ENCODE measurements at places on chromosomes 12 and 14. TPM values are rescaled to one million over a fixed set of nuclear protein-coding genes. Genes with fewer than 3 reads are reported as not detected.
A peak's percentile ranks its signal among the peaks of the same experiment; 100 is the strongest.

- H3K27ac ChIP-seq, result no peak overlapping the region
- no peaks in the 10 kb centered on the region for H3K4me1 ChIP-seq
- peak overlapping the region; percentile 52 for H3K4me3 ChIP-seq
- H3K36me3 ChIP-seq, result no peaks in the 10 kb centered on the region
- peaks cover 42% of the 10 kb centered on the region for H3K27me3 ChIP-seq
These were observed 90.6 kb downstream of the PAPOLA start for GRCh38 chr14:96592591-96593386.

DNA sequence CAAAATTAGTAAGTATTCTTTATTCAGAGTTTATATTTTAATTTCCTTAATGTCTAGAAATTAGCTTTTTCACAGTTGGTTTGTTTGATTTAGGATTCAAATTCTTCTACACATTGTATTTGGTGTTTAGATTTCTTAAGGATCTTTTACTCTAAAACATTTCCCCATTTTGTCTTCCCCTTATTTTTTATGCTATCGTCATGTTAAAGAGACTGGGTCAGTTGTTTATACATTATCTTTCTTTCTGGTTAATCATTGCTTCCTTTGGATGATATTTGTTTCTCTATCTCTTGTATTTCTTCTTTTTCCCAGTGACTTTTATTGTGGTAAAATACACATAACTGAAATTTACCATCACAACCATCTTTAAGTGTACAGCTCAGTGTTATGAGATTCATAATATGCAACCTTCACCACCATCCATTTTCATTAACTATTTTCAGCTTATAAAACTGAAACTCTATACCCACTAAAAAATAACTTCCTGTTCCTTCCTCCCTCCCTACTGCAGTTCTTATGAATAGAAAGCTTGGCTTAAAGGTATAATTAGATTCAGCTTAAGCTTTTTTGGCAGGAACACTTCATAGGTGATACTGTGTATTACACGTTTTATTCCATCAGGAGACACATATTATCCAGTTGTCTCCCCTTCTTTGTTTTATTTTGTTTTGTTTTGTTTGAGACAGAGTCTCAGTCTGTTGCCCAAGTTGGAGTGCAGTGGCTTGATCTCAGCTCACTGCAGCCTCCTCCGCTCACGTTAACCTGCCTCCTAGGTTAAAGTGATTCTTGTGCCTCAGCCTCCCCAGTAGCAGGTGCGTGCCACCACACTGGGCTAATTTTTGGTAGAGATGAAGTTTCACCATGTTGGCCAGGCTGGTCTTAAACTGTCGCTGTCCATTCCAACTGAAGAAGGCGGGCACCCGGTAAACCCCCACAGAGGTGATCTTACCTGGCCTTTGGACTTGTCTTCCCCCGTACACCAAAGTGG, 45.0 kb downstream of the NOPCHAP1 start:
- no peak overlapping the region for H3K27ac ChIP-seq
- peaks cover 7% of the 10 kb centered on the region for H3K4me1 ChIP-seq
- H3K36me3 ChIP-seq, result peaks cover 1% of the 10 kb centered on the region
- DNase-seq, result no peak
- no peak overlapping the region for H3K4me3 ChIP-seq
- H3K27me3 ChIP-seq, result no peaks in the 10 kb centered on the region

- H3K27me3 ChIP-seq, result peaks cover 4% of the 10 kb centered on the region
- DNase-seq, result no peak
- no peak overlapping the region for H3K4me3 ChIP-seq
- H3K27ac ChIP-seq, result no peak overlapping the region
- H3K36me3 ChIP-seq, result no peaks in the 10 kb centered on the region
These were observed 1353.9 kb downstream of the AACS start for GRCh38 chr12:126419131-126419530.

DNA sequence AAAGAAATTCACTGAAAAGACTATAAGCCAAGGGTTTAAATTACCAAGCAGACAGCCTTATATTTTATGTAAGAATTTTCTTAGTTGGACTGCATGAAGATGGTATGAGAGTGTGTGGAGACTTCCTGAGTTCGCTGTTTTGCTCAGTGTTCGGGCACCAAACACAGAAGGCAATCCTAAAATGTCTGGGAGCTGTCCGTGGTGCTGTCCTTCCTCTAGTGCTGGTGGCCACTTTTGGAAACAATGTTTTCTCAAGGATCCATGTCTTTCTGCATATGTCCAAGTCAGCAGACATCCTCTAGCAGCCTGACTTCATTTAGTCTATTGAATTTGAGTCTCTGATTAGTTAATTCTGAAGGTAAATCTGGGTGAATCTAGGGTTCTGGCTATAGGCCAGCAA, 135.8 kb downstream of the SLC8A3 start:
- H3K4me3 ChIP-seq, result no peak overlapping the region
- peaks cover 20% of the 10 kb centered on the region for H3K4me1 ChIP-seq
- H3K27me3 ChIP-seq, result peaks cover 8% of the 10 kb centered on the region
- no peaks in the 10 kb centered on the region for H3K36me3 ChIP-seq
- no peak overlapping the region for H3K27ac ChIP-seq

DNA sequence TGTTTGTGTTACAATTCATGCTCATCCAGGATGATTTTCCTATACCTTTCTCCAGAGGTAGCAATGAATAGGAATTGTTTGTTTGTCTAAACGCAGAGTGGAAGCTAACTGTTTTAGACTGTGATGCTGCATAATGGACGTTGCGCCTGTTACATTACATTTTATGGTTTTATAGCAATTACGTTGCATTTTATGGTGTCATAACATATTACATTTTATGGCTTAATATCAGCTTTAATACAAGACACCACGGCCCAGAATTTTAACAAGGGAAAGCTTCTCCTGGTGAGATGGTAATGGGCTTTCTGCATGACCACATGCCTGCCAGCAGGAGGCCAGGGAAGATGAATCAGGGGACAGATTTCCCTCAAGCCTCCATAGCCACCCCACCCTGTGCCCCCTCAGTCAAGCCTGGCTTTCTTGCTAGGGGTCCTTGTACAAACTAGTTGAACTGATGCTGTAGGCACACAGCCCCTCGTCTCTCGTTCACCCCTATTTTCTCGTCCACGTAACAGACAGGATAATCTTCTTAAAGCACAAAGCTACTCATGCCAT, 56.5 kb downstream of the HSPB8 start:
- no peak overlapping the region for H3K27ac ChIP-seq
- no peaks in the 10 kb centered on the region for H3K36me3 ChIP-seq

Gene TRHDE
- total RNA-seq, result 2.7 TPM

DNA sequence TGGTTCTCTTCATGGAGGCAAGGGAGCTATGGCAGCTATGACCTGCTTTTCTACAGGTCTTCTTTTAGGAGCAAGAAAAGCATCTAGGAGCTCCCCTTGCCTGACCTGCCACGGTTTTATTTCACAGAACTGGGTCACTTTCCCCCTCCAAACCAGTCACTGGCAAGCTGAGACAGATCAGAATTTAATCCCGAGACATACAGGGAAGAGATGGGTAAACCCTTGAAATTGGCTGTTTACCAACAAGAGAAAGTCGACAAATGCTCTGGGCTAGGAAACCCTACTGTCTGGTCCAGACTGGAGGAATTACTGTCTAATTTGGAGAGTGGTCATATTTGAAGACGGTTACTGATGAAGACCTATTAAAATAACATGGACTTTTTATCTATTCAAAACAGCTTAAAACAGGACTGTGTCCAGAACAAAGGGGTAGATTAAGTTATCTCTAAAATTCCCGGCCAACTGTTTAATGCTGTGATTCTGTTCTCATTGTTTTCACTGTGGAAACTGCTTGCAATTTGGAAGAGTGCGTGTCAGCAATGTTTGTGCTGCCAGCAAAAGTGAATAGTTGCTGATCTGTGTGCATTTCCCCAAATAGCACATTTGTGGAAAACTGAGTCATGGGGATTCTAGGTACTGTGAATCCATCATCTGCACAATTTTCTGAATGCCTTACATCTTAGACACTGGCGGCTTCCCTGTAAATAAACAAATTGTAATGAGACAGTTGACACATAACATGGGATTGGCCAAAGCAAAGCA, 73.4 kb upstream of the EEA1 start:
- no peaks in the 10 kb centered on the region for H3K27me3 ChIP-seq
- H3K4me3 ChIP-seq, result no peak overlapping the region
- peak overlapping the region; percentile 29 for H3K27ac ChIP-seq
- peaks cover 47% of the 10 kb centered on the region for H3K4me1 ChIP-seq

GRCh38 chr14:24780281-24780680, 146.3 kb upstream of the GZMB start:
- H3K4me1 ChIP-seq, result no peaks in the 10 kb centered on the region
- no peak for DNase-seq
- no peaks in the 10 kb centered on the region for H3K36me3 ChIP-seq
- no peaks in the 10 kb centered on the region for H3K27me3 ChIP-seq
- H3K27ac ChIP-seq, result no peak overlapping the region

Gene AQP2
- total RNA-seq, result 0.29 TPM

DNA sequence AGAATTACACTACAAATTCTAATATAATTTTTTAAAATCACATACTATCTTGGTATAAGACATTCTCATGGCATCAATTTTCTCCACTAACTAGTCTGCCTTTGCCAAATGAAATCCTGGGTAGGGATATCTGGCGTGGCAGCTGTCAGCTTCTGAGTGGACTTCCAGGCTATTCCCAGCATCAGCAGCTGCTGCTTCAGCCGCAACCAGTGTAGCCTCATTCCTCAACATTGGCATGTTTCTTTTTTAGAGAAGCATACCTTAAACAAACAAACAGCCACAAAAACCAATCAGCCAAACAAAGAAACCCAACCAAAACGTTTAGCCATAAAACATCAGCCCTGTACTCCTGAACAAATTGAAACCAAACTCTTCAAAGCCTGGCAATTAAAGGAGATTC, 235.8 kb downstream of the SSPN start:
- H3K27me3 ChIP-seq, result no peaks in the 10 kb centered on the region
- peaks cover 13% of the 10 kb centered on the region for H3K4me1 ChIP-seq
- H3K27ac ChIP-seq, result no peak overlapping the region
- H3K4me3 ChIP-seq, result no peak overlapping the region
- H3K36me3 ChIP-seq, result no peaks in the 10 kb centered on the region
- DNase-seq, result no peak

DNA sequence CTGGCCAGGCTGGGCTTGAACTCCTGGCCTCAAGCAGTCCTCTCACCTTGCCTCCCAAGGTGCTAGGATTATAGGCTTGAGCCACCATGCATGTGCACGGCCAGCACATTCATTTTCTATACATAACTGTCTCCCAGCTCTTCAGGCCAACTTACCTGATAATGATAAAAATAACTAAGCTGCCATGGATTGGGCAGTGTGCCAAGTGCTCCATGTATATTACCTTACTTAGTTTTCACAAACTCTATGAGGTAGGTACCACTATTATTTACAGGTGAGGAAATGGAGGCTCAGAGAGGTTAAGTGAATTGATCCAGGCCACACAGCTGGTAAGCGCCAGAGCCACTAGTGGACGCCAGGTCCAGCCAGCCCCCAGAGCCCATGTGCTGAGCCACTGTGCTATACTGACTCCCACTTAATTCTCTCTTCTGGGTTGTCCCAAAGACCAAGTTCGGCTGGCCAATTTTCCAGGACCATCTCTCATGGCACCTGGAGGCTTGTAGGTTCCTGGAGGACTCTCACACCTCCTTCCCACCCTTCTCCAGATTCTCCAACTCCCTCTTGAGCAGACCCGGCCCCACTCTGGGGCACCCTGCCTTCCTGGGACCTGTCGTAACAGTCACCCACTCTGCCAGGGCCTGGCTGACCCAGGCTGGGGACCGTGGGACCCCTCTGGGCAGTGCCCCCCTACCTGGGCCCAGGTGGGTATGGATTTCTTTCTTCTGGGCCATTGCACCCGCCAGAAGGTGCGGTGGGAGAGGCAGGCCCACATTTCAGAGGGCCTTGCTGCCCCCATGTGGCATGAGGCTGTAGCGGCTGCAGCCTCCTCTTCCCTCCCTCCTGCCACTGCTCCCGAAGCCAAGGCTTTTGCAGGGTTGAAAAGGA, 30.2 kb upstream of the CIPC start:
- no peak overlapping the region for H3K4me3 ChIP-seq
- H3K27ac ChIP-seq, result no peak overlapping the region
- H3K36me3 ChIP-seq, result no peaks in the 10 kb centered on the region
- peaks cover 8% of the 10 kb centered on the region for H3K4me1 ChIP-seq

Gene RND1
- 12.4 TPM for total RNA-seq

DNA sequence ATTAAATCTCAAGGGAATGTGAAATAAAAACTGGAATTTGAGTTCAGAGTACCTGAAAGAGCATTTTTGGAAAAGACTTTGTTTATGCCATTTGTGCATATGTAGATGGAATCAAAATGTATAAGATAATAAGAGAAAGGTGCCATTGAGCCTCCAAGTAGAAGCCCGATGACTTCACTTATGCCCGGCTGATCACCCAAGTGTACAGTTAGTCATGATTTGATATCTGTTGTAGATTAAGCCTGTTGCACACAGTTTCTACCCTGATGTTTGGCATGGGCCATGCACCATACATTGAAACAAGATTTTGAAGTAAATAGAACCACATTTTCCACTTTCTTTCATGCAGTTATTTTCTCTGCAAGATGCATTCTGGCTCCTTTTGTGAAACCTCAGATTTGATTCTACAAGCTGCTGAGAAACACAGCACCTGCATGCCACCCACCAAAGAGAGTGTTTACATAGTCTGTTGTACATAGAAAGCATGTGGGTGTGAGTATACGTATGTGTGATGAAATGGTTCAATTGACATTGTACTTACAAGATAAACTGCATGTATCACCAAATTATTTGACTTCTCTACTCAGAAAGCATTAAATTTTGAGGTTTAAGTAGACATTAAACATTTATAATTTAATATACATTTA, 772.5 kb downstream of the DIO2 start:
- no peaks in the 10 kb centered on the region for H3K27me3 ChIP-seq
- H3K36me3 ChIP-seq, result no peaks in the 10 kb centered on the region
- no peak for DNase-seq

DNA sequence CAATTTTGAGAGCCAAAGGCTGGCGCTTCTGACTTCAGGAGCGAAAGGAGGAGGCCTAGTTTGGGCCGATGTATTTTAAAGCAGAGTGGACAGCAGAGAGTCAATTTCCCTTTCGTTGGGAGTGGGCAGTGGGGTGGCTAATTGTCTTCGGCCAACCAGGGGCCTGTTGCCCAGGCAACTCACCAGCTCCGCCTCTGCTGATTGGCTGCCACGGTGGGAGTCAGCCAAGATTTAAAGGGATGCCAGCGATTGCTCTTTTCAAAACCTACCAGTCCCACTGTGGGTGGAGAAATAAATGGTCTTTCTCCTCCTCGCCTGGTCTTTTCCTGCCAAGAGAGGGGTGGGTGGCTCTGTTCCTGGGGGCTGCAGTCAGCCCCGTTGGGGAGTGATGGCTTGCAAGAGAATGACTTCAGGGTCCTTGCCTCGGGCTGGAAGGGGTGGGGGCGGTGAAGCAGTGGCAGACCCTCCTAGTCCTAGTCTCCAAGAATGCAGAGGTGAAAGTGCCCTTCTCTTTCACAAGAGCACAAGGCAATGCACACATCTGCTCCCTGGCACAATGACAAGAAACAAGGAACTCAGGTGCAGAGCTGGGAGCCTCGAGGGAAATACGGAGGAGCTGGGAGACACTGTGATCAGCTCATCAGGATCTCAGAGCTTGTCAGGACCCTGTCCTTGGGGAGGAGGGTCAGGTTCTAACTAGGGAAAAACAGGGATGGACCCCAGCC, 37.7 kb downstream of the RASAL1 start:
- no peaks in the 10 kb centered on the region for H3K4me1 ChIP-seq
- H3K27me3 ChIP-seq, result peaks cover 16% of the 10 kb centered on the region
- no peak overlapping the region for H3K4me3 ChIP-seq
- no peaks in the 10 kb centered on the region for H3K36me3 ChIP-seq

GRCh38 chr14:61494018-61494417, 172.6 kb downstream of the PRKCH start:
- DNase-seq, result no peak
- no peak overlapping the region for H3K4me3 ChIP-seq
- H3K4me1 ChIP-seq, result peaks cover 5% of the 10 kb centered on the region
- H3K27me3 ChIP-seq, result no peaks in the 10 kb centered on the region
- H3K36me3 ChIP-seq, result no peaks in the 10 kb centered on the region

All from progenitor cell of endocrine pancreas (in vitro differentiated cells).